ENCODE measurements at places on chromosomes 2 and 18.

DNA sequence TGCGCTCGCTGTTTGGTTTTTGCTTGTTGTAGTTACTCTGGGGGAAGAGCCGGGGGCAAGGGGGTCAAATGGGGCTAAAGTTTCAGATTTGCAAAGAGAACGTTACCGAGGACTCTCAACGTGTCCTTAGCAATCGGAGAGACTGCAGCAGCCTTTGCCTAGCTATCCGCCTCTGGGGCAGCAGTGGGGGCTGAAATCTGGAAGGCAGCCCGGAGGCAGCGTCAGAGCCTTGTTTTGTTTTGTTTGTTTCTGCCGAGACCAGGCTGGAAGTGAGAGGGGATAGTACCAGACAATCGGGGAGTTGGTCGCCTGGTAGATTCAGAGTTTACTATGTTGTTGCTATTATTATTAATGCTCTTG is 1.2 kb downstream of the CDH20 start:
- no peak for DNase-seq

DNA sequence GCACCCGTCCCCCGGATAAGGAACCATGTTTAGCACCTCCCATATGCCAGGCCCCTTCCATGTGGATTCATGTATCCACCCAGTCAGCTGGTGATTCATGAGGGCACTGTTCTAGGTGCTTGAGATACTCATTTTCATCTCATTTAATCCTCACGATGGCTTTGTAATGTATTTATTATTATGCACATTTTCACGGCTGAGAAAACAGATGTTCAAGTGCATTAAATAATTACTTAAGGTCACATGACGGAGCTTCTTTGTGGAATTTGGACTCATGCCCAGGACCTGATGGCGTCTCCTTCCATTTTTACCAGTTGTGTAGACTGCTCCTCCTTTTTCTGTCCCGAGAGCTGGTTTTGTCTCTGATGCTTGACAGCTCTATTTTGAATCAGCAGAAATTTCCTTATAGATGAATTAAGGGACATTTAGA is 72.2 kb upstream of the RBM44 start:
- DNase-seq = no peak

DNA sequence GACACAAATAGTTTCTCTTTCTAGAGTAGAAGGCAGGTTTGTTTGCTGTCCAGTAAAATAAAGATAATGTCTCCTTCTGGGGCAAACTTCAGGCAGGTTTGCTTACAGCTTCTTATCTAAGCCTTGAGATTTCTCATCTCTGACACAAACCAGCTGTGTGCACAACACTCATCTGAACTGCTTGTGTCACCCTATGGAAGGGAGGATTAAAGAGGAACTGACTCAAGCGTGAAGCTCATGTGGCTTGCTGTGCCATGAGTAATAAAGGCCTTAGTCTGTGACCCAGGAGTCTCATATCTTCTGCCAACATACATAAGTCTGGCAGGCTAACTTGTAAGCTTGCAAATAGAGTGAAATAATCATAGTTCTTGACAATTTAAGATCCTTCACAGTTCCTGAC is 24.2 kb upstream of the CPO start:
- no peak for DNase-seq

DNA sequence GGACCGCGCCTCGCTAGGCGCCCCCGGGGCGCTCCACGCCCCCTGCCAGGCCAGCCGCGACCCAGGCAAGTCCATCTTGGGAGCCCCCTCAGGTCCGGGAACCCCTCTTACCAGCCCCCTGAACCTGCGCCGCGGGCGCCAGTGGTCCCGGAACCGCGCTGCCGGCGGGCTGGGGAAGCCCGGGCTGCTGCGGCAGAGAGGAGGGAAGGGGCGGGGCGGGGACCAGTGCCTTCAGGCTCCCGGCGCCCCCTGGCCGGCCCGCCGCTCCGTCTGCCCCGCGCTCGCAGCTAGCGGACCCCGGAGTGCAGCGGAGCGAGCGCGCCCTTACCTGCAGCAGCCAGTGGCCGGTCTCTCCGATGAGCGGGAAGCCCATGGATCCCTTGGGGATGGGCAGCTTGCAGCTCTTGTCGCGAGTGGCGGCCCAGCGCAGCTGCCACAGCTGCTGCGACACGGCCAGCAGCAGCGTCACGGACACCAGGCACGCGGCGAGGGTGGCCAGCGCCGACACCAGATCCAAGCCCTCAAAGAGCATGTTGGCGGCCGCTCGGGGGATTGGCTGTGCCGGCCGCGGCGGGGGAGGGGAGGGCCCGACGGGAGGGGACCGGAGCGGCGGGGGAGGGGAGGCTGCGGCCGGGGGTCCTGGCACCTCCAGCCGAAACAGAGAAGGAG is at the start of gene CYP26B1:
Gene CYP26B1 (minus strand): TSS at position 560 of the 669 bp plus-strand sequence. CDS start 28 bp downstream, at position 532.
- no peak for DNase-seq

DNA sequence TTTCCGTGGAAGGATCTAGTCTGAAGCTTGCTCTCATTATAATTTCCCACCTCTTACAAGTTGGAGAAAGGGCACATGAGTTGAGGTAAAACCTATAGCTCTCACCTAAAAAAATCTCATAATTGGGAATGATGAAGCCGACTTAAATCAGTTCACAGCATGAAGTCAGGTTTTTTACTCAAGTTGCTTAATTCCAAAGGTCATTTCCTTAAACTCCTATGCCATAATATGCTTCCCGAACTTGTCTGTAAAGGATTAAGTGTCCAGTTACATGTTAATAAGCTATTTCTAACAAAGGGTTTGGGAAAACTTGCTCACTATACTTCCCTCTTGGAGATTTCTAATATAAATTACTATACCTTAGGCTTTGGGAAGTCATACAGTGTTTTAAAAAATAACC is 481.2 kb downstream of the NUP35 start:
- DNase-seq = no peak

GRCh38 chr18:31237142-31237541 is 74.5 kb upstream of the DSC1 start:
- DNase-seq = no peak

DNA sequence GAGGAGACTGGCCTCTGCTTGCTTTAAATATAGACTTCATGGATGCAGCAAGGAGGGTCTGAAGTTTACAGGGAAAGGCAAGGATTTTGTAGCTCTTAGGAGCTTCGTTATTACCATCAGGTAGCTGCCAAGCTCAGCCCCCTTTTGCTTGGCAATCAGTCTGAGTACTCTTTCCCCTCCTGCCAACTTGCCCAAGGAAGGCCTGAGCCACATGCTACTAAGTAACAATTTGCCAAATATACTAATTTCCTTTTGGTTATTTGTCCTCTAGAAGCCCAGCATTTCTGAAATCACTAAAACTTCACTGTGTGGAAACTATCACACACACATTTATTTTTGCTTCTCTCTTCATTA is 85.5 kb upstream of the ITPRID2 start:
- no peak for DNase-seq

DNA sequence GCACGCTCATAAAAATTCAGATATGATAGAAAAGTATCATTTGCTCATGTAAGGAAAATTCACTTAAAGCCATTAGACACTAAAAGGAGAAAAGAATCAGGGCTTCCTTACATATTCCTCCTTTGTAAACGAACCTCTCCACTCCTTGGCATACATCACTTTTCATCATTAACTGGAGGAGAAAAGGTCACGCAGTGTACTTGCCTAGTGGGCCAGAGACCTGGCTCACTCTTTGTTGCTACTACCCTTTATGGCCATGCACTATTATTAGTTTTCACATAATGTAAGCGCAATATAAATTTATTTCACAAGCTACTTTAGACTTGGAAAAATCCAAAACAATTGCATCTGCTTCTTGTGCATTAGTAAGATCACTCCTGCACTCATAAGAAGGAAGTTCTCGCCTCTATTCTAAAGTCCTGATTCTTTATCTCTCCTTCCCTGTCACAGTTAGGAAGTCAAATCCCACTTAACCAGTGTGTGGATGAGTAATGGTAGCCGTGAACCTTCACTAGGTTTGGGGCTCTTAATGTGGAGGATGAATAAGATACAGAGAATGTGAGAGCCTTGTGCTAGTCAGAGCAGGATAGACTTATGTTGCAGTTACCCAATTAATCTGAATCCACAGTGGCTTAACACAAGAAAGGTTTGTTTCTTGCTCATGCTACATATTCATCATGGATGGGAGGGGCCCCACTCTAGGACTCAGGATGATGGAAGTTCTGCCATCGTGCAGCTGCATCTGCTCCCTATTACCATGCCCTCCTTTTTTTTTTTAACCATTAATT is 115.0 kb upstream of the GLS start:
- DNase-seq = no peak

- DNase-seq = no peak
These were observed 95.8 kb downstream of the NOL10 start for GRCh38 chr2:10594011-10594410.

DNA sequence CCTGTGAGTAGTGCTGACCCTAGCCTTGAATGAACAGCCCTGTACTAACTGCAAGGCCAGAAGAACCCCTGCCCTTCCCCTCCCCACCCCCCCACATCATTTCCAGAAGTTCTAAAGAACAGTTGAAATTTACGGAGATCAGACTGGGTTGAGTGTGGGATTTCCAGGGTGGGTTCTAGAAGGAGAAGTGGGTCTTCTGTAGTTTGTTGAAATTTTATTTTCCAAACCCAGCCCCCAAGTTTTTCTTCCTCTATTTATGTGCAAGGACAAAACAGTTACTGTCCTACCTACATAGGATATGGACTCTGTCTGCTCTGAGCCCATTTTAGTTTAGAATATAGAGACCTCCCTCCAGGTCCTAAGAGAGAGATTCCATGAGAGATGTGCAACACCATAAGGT is 26.3 kb upstream of the CASP10 start:
- DNase-seq = no peak

DNA sequence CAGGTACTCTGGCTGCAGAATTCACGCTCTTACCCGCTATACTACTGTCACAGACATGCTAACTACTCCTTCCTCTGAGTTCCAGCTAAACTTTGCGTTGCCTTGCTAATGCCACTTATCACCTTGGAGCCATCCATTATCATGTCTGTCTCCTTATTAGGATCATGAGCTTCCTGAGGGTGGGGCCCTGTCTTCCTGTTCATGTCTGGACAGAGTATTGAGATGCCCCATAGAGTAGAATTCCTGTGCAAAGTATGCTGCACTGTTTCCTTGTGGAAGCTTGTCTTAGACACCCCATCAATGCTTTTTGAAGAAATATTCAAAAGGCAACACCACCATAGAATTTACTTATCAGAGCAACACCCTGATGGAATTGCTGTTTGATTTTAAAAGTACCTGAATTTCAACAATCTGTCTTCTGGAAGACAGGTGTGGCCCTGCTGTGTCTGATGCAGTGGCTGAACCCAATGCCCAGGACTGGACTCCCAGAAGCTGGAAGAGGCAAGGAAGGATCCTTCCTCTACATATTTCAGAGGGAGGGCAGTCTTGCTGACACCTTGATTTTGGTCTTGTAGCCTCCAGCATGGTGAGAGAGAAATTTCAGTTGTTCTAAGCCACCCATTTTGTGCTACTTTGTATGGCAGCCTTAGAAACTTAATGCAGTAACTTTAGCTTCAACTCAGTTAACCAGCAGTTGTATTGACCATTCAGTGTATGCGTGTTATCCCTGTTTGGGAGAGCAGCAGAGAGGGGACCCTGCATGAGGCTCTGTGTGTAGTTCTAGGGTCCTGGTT is 5.6 kb downstream of the LAMA3 start:
- DNase-seq = no peak

GRCh38 chr2:116057538-116057937 is 1615.1 kb downstream of the DPP10 start:
- DNase-seq = no peak

- no peak for DNase-seq
These were observed 115.2 kb downstream of the EXOC6B start for GRCh38 chr2:72710418-72711152.

DNA sequence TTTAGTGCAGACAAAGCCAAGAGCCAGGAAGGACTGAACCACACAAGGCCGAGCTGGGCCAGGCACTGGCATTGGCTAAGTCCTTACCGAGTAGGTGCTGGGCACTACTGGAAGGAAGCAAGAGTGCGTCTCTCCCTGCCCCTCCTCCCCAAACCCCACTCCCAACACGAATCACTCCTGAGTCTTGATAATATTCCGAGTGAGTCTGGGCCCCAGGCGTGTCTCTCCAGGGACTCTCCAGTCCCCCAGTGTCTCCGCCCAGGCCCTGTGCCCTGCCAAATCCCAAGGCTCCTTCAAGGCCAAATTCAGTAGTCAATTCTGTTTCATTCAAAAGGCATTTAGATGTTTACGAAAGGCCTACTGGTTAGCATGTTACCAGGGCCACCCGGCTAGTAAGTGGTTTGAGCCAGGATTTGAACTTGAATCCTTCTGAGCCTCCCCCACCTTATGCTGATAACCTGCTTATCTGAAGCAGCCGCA is 82.8 kb downstream of the GLI2 start:
- DNase-seq = no peak

DNA sequence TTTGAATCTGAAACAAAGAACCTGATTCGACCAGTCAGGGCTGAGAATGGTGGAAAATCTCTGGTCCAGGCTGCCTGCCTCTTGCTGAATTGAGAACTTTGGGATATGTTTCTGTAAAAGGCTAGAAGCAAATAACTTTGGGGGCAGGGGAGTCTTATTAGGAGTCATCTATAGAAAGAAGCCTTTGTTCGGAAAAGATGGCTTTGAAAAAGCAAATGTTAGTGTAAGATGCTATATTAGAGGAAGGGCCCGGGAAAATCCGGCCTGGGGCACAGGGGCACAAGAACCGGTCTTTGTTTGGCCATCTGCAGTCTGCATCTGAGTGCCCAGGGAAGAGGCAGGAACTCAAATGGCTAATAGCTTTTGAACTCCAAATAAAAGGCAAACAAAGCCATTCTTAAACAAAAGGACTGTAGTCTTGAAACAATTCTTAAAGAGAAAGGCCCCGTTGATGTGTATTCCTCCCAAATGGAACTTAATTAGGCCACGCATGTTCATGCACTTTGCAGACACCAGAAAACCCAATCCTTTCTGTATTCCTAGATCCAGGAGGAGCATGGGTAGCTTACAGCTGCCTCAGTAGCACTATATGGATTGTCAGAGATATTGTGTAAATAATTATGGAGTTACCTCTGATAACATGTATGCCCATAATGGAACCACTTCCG is 180.0 kb upstream of the ARL4C start:
- no peak for DNase-seq

- no peak for DNase-seq
These were observed 97.4 kb upstream of the ID2 start for GRCh38 chr2:8584174-8585066.

- DNase-seq = no peak
These were observed 68.9 kb upstream of the EFEMP1 start for GRCh38 chr2:55992455-55992854.

- DNase-seq = no peak
These were observed 22.5 kb upstream of the POLE4 start for GRCh38 chr2:74935975-74936391.

DNA sequence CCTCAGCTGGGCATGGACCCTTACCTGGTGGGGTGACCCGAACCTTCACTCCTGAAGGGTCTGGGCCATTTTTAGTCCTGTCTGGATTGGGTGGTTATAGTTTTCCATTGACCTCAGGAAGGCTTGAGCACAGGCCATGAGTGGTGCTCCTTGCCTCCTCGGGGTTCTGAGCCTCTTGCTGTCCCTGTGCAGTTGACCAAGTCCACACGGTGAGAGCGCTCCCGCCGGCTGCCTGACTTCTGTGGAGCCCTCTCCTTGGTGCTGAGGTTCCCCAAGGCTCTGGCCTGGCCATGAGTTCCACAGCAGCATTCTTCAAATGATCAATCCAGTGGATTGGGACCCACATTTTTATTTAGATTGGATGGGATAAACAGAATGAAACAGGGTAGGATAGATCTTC is 159.5 kb downstream of the SEPTIN10 start:
- DNase-seq = no peak
